CD4-positive, alpha-beta memory T cell (primary cell): ENCODE measurements at places on chromosomes 3 and 15. TPM values are rescaled to one million over a fixed set of nuclear protein-coding genes. Genes with fewer than 3 reads are reported as not detected.
A peak's percentile ranks its signal among the peaks of the same experiment; 100 is the strongest.

DNA sequence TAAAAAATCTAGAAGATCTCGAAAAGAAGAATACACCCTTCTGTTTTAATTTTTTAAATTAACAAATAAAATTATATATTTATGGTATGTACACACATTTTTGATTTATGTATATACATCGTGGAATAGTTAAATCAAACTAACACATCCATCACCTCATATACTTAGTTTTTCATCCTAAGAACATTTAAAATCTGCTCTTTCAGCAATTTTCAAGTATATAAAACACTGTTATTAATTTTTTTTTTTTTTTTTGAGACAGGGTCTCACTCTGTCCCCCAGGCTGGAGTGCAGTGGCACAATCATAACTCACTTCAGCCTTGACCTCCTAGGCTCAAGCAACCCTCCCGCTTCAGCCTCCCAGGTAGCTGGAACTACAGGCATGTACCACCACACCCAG lies 32.8 kb upstream of the ACAP2 start:
- H3K4me3 ChIP-seq, result no peak overlapping the region
- H3K27me3 ChIP-seq, result no peaks in the 10 kb centered on the region
- DNase-seq, result no peak
- no peaks in the 10 kb centered on the region for H3K36me3 ChIP-seq

- H3K4me3 ChIP-seq, result peak overlapping the region; percentile 95
- peak; percentile 28 for DNase-seq
- peak overlapping the region; percentile 80 for H3K27ac ChIP-seq
- H3K36me3 ChIP-seq, result no peaks in the 10 kb centered on the region
Observed at GRCh38 chr3:111979434-111980038, 710 bp downstream of the ABHD10 start.

GRCh38 chr3:62876064-62876463 lies 848 bp upstream of the CADPS start:
- no peak overlapping the region for H3K4me3 ChIP-seq
- H3K27me3 ChIP-seq, result peaks cover 4% of the 10 kb centered on the region
- no peaks in the 10 kb centered on the region for H3K4me1 ChIP-seq
- H3K27ac ChIP-seq, result no peak overlapping the region

DNA sequence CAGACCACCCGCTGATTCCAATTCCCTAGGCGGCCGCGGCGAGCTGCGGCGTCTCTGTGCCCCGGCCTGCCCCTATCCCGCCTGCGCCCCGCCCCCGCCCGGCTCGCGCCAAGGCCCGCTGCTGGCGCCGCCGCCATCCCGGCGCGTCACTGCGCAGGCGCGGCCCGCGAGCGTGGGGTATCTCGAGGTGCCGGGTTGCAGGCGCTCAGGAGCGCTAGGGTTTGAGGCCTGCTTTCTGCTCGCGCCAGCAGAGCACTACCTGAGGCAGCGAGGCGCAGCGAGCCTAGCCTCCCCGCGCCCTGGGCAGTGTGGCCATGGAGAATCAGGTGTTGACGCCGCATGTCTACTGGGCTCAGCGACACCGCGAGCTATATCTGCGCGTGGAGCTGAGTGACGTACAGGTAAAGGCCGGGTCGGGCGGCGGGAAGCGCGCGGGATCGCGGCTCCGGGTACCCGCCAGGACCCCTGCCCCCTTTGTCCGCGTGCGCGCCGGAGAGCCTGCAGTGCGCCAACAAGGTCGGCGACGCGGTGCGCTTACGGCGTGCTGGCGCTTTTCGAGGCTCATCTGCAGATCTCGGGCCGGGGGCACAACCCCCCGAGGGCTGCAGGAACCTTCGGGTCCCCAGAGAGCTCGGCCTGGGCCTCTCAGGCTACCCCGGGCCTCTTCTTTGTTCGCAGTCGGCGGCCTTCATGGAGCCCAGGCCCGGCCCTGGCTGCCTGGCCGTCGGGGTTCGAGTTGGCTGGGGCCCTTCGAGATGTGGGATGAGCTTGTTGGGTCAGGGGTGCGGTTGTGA lies at the start of gene HACD3:
HACD3 (plus strand) TSS at position 146 of the 794 bp plus-strand sequence; CDS start at position 315, 169 bp downstream.
- H3K4me3 ChIP-seq, result peak within 1 kb of the TSS; percentile 93
- H3K27me3 ChIP-seq, result no peaks in the 10 kb centered on the region
- DNase-seq, result peak; percentile 90
- H3K27ac ChIP-seq, result peak within 1 kb of the TSS; percentile 67

ZNF385D gene
- total RNA-seq, result not detected

DNA sequence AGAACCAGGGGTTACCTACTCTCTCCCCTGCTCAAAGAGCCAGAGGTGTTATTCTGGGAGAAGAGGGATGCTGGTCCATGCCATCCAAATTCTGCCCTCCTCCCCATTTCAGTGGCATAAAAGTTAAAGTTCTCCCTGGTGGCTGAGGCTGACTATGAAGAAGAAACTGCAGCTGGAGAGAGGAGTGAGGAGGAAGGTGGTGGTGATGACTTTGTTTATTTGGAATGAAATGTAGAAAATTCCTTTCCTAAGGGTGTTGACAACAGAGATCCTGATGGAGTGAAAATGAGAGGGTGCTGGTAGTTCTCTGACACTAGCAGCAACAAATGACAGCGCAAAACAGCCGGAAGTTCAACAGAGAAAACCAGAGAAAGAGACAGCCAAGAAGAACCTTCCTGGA lies 100.4 kb downstream of the PCCB start:
- no peaks in the 10 kb centered on the region for H3K27me3 ChIP-seq
- peaks cover 5% of the 10 kb centered on the region for H3K4me1 ChIP-seq
- no peak overlapping the region for H3K27ac ChIP-seq
- H3K4me3 ChIP-seq, result no peak overlapping the region
- H3K36me3 ChIP-seq, result no peaks in the 10 kb centered on the region

GRCh38 chr3:24096695-24097290 lies 151.7 kb downstream of the NR1D2 start:
- DNase-seq, result no peak
- no peaks in the 10 kb centered on the region for H3K27me3 ChIP-seq
- H3K4me1 ChIP-seq, result no peaks in the 10 kb centered on the region
- no peak overlapping the region for H3K4me3 ChIP-seq
- H3K36me3 ChIP-seq, result no peaks in the 10 kb centered on the region

- H3K4me1 ChIP-seq, result peaks cover 46% of the 10 kb centered on the region
- peak overlapping the region; percentile 61 for H3K4me3 ChIP-seq
- peak overlapping the region; percentile 92 for H3K27ac ChIP-seq
- peak; percentile 29 for DNase-seq
- peaks cover 4% of the 10 kb centered on the region for H3K36me3 ChIP-seq
- H3K27me3 ChIP-seq, result no peaks in the 10 kb centered on the region
Observed at GRCh38 chr3:51385621-51386091, 565 bp downstream of the MANF start.

GRCh38 chr15:63500265-63501250 lies 3.8 kb upstream of the USP3 start:
- no peaks in the 10 kb centered on the region for H3K36me3 ChIP-seq
- H3K27ac ChIP-seq, result peak overlapping the region; percentile 98
- H3K4me1 ChIP-seq, result peaks cover 84% of the 10 kb centered on the region
- peak overlapping the region; percentile 4 for H3K4me3 ChIP-seq

DAZL gene
- not detected for total RNA-seq

PARP15 gene
- 78.0 TPM for total RNA-seq

DNA sequence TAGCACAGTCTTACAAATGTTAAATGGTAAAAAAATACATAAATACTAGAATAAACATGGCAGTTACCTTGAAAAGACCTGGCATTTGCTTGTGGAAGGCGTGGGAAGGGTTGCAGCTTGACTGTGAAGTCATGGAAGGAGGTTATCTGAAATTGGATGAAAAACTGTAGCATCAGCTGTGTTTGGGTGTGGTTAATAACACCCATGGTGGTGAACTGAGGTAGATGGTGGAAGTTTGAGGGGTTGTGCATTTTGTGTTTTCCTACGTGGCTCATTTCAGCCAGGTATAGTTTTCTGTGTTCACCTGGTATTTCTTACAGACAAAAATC lies 46.5 kb downstream of the PSMD6 start:
- H3K27me3 ChIP-seq, result no peaks in the 10 kb centered on the region
- peak overlapping the region; percentile 0 for H3K27ac ChIP-seq
- no peak for DNase-seq
- H3K4me3 ChIP-seq, result no peak overlapping the region

- H3K36me3 ChIP-seq, result no peaks in the 10 kb centered on the region
- H3K27ac ChIP-seq, result no peak overlapping the region
- no peak for DNase-seq
- H3K27me3 ChIP-seq, result no peaks in the 10 kb centered on the region
- H3K4me3 ChIP-seq, result no peak overlapping the region
Observed at GRCh38 chr3:18580268-18580667, 155.1 kb upstream of the SATB1 start.

- DNase-seq, result no peak
- H3K27ac ChIP-seq, result no peak overlapping the region
- H3K4me3 ChIP-seq, result no peak overlapping the region
- H3K36me3 ChIP-seq, result no peaks in the 10 kb centered on the region
- H3K4me1 ChIP-seq, result no peaks in the 10 kb centered on the region
- H3K27me3 ChIP-seq, result no peaks in the 10 kb centered on the region
Observed at GRCh38 chr3:120198305-120198878, 86.6 kb downstream of the GPR156 start.

DNA sequence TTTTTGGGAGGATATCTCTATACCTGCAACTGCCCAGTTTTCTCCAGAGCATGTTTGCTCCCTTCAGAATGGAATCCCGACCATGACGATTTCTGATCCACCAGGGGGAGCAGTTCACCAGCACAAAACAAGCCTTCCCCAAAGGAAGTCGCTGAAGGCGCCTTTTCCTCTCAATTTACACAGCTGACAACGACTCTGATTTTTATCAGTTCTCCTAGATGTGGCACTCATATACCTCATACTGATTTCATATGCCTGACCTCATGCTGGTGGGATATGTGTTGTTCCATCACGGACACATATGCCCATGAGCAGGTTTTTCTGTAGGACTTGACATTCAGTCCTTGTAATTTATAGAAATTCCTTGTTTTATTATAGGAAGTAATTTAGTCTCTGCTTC lies 1028.2 kb downstream of the MCTP2 start:
- peak; percentile 31 for DNase-seq
- H3K4me3 ChIP-seq, result no peak overlapping the region
- no peaks in the 10 kb centered on the region for H3K27me3 ChIP-seq
- no peaks in the 10 kb centered on the region for H3K4me1 ChIP-seq

TTLL13 gene
- total RNA-seq, result 1.4 TPM

- peak overlapping the region; percentile 74 for H3K27ac ChIP-seq
- H3K27me3 ChIP-seq, result no peaks in the 10 kb centered on the region
- peaks cover 100% of the 10 kb centered on the region for H3K4me1 ChIP-seq
- peak; percentile 47 for DNase-seq
- peaks cover 19% of the 10 kb centered on the region for H3K36me3 ChIP-seq
Observed at GRCh38 chr15:31344823-31345605, 18.4 kb downstream of the KLF13 start.

DNA sequence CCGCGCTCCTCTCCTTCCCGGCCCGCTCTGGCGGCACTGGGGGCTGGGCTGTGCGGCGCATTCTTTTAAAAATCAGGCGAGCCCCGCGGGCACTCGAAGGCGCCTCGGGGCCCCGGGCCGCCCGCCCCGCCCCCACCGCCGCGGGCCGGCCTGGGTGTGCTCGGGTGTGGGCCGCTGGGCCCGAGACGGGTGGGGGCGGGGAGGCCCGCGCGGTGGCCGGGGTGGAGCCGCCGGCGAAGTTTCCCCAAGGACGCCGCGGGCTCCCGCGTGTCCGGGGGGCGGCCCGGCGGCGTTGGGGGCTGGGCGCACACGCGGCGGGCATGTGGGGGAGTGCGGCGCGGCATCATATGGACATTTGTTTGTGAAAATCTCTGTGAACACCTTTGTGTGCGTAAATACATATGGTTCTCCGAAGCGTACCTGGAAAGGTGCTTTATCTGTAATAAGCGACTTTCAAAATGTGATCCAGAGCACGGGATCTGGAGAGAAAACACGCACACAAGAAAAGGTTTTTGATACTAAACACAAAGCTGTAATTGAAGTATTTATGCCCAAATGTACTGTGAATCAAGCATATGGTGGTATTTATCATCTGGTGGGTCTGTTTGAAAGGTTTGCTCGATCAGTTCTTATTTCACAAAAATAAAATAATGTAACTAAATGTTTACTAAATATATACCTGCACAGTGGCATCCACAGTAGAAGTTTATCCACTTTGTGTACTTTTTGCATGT lies 612 bp upstream of the TBL1XR1 start:
- DNase-seq, result peak; percentile 31
- peak overlapping the region; percentile 52 for H3K27ac ChIP-seq
- H3K4me3 ChIP-seq, result peak overlapping the region; percentile 55
- no peaks in the 10 kb centered on the region for H3K27me3 ChIP-seq
- peaks cover 64% of the 10 kb centered on the region for H3K4me1 ChIP-seq

DNA sequence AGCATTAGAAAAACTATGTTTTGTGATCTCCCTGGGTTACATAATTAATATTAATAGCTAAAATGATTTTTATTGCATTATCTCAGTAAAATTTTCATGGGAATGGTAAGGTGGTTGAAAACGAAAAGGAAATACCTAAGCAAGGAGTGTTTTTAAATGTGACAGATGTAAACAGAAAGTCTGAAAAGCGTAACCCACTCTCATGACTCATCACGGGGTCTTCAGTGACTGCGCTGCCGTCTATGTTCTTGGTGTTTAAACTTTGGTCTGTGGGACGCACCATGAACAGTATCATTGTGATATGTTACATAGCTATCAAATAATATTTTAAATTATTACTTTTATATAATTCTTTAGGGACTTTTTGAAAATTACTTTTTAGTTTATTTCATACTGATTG lies 19.8 kb downstream of the LRCH3 start:
- H3K27me3 ChIP-seq, result no peaks in the 10 kb centered on the region
- no peak overlapping the region for H3K27ac ChIP-seq
- peaks cover 18% of the 10 kb centered on the region for H3K4me1 ChIP-seq
- H3K36me3 ChIP-seq, result no peaks in the 10 kb centered on the region
- no peak overlapping the region for H3K4me3 ChIP-seq

PLSCR2 gene
- total RNA-seq, result 0.72 TPM

COL6A6 gene
- total RNA-seq, result not detected

GRCh38 chr3:72437661-72438406 lies 410.4 kb downstream of the SHQ1 start:
- peaks cover 43% of the 10 kb centered on the region for H3K4me1 ChIP-seq
- H3K27ac ChIP-seq, result no peak overlapping the region
- H3K36me3 ChIP-seq, result no peaks in the 10 kb centered on the region
- no peaks in the 10 kb centered on the region for H3K27me3 ChIP-seq
- H3K4me3 ChIP-seq, result no peak overlapping the region

DNA sequence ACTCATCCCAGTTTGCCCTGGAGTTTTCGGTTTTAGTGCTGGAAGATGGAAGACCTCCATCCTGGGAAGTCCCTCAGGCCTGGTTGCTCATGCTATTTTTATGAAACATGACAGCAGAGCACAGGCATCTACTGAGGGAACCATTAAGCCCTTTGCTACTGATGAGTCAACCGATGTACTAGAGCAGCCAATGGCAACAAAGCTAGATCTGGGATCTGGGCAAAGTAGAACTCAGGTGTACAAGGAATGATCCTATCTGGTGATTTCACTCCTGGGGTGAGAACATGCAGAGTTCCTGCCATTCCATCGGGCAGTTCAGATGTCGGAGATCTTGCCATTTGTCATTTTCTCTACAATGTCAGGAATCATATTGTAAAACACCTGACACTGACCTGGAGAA lies 166.2 kb upstream of the NSMCE3 start:
- no peaks in the 10 kb centered on the region for H3K36me3 ChIP-seq
- no peak overlapping the region for H3K27ac ChIP-seq
- no peaks in the 10 kb centered on the region for H3K27me3 ChIP-seq
- no peak overlapping the region for H3K4me3 ChIP-seq

TAGLN3 gene
- not detected for total RNA-seq

NCK1 gene
- total RNA-seq, result 61.2 TPM

GRCh38 chr15:62120776-62121175 lies 44.3 kb downstream of the C2CD4B start:
- no peaks in the 10 kb centered on the region for H3K36me3 ChIP-seq
- no peak for DNase-seq
- peaks cover 73% of the 10 kb centered on the region for H3K4me1 ChIP-seq
- H3K27ac ChIP-seq, result peak overlapping the region; percentile 7
- no peaks in the 10 kb centered on the region for H3K27me3 ChIP-seq

MITF gene
- total RNA-seq, result 0.80 TPM

LMAN1L gene
- total RNA-seq, result 0.23 TPM

GRCh38 chr3:124850633-124851032 lies 36.5 kb downstream of the ITGB5 start:
- H3K4me1 ChIP-seq, result no peaks in the 10 kb centered on the region
- peaks cover 3% of the 10 kb centered on the region for H3K27me3 ChIP-seq
- H3K27ac ChIP-seq, result no peak overlapping the region
- H3K4me3 ChIP-seq, result no peak overlapping the region
- no peaks in the 10 kb centered on the region for H3K36me3 ChIP-seq
